ENCODE measurements at places on chromosomes 3 and 15.

DNA sequence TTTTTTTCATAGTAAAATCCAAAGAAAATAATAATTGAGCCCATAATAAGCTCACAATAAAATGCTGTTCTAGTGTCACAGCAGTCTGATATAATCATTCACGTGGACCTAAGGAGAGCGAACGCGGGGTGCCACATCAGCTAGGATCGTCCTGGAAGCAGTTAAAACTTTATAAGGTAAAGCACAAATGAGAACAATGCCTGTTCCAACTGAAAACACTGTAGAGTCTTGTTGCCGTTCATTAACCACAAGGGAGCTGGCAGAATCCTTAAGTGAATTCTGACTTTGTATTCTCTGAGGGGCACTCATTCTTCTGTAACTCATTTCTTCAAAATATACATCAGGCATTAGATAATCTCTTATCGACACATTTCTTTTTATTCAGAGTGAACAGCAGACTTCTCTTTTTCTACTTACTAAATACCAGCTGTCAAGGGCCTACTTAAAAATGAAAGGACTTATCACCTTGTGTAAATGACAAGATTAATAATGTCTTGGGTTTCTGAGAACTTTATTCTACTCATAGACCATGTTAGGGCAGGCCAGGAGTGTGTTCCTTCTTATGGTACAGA is 524.6 kb downstream of the MECOM start:
- no peak for DNase-seq

DNA sequence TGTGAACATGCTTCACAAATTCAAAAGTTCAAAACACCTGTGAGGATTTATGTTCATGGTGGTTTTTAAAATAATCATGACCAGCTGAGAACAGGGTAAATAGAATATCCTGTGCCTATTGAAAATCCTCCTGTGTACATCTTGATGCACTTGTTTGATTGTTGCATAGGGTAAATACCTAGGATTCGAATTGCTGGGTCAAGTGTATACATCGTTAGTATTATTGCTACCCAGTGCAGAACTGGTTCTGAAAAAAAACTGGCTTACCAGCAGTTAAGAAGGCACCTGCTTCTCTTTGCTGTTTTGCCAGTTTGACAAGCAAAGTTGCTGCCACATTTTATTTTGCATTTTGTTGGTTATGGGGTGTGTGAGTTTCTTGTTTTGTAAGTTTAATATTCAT is 272.6 kb downstream of the CLSTN2 start:
- no peak for DNase-seq

- no peak for DNase-seq
Measured at GRCh38 chr15:35182841-35183479, 97.9 kb upstream of the NANOGP8 start.

DNA sequence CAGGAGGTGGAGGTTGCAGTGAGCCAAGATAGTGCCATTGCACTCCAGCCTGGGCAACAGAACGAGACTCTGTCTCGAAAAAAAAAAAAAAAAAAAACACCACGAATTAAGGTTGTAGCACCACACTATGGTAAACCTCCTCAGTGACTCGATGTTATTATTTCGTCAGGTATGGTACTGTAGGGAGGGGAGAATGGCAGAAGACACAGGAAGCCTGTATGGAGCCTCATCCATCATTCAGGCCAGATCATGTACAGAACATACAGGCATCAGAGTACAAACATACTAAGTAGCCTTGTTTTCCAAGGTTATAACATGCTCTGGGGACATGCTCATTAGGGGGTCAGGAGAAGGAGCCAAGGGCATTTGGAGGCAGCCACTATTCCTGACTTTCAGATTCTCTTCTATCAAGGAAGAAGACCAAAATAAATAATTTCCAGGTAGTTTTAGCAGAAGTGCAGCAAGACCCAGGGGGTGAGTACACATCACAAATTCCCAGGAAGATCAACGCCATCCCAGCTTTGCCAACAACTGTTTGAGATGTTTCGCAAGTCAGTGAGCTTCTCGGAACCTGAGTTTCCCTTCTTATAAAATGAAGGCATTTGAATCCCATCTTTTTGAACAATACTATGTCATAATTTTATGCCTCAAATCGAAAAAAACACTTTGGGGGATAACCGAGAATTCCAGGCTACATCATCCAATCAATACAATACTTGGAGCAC is 79.8 kb downstream of the FOXP1 start:
- peak; percentile 57 for DNase-seq

- DNase-seq: no peak
Measured at GRCh38 chr3:190305406-190305805, 16.8 kb downstream of the CLDN1 start.

DNA sequence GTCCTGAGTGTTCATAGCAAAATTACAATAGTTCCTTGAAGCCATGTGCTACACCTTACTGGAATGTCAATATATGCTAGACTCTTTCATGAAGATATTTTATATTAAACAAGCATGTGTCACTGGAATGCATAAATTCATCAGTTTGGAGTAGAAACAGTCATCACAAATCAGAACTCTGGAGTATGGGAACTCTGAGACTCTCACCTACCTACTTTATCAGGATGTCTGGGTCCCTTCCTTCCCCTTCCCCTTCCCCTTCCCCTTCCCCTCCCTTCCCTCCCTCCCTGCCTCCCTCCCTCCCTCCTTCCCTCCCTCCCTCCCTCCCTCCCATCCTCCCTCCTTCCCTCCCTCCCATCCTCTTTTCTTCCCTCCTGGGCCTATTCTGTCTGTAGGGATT is 144.7 kb upstream of the PEX5L start:
- no peak for DNase-seq

GRCh38 chr3:31433679-31433992 is 99.1 kb upstream of the STT3B start:
- no peak for DNase-seq

DNA sequence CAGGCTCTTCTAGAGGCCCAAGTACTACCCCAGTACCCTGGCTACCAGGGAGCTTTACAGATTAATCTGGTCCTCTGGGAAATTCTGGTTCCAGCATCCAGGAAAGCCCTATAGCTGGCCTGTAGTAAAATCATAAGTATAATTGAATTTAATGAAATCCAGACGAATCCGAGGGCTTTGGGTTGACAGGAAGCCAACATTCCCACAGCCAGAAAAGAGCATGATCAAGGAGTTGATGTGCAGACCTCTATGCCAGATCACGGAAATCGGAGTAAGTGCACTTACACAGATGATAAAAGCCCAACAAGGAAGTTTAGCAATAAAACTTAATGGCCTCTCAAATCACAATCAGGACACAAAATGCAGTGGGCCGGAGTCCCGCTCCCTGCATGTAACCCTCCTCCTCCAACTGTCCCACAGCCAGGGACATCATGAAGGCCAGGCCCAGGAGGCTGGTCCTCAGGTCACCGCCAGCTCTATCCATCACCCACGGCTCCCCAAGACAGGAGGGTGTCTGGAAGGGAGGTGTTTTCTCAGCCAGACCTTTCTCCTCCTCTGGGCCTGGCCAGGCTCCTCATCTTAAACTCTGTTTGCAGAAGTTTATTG is 62.8 kb upstream of the SEC22A start:
- no peak for DNase-seq

- peak; percentile 39 for DNase-seq
Measured at GRCh38 chr3:105827959-105828358, 40.9 kb downstream of the CBLB start.

GRCh38 chr3:30605706-30606300 is 598 bp upstream of the TGFBR2 start:
- no peak for DNase-seq

DNA sequence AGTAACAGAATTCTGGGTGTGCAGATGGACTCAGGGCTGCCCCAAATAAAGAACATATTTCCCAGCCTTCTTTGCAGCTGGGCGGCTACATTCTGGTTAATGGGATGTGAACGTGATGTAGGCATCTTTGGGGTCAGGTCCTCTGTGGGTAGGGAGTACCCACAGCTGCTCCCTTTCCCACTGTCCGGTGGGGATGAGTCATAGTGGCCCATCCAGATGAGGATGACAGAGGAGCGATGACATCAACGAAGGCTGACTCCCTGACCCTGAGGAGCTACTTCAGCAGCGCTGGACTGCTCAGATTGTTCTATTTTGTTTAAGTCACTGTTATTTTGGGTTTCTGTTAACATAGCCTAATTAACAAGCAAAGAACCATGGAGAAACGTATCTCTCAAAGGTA is 38.0 kb downstream of the SRPRB start:
- no peak for DNase-seq

DNA sequence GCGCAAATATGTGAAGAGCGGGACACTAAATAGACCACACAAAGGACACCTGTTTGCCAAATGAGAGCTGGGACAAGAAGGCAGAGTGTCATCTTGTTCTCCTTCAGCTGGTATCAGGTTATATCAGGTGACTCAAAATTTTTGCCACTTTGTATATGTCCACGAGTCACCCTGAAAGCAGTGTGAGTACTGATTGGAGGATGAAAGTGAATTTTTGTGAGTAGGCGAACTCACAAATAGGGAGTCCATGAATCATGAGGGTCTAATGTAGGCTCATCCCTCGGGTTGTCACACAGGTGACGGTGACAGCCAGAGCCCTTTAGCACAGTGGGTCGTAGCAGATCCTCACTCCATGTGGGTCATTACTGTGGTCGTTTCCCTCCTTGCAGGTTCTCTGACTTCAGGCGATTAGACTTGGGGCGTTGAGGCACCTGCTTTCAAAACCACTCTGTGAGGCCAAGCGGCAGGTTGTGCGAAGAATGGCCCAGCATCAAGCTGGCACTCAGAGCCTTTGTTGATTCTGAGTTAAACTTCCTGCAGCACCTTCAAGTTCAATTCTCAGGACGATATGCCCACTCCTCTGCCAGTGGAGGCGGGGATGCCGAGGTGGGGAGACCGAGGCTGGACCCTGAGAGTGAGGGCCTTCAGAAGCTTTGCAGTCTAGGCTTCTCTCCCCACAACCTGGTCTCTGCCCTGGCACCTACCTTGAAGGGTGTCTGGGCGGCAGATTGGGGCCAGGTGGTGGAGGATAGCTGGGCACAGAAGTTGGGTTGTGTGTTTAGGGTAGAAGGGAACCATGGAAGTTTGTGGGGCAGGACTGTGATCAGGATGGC is 173.8 kb downstream of the SMAD6 start:
- DNase-seq: no peak

DNA sequence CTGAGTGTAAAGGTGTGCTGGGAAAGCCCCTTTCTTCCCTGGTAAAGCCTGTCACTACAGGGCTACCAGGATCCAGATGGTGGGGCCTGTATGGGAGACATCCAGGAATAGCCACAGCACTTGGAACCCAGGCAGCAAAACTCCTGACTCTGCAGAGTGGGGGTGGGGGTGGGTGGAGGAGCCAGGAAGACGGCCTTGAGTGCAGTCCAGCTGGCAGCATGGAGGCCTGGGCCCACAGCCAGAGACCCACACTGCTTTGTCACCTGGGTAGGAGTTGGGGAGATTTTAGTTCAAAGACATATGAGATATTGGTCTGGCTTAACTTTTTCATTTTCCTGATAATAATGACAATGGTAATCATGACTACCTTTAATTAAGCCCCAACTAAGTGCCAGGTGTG is 116.7 kb upstream of the MRPS22 start:
- DNase-seq: no peak

DNA sequence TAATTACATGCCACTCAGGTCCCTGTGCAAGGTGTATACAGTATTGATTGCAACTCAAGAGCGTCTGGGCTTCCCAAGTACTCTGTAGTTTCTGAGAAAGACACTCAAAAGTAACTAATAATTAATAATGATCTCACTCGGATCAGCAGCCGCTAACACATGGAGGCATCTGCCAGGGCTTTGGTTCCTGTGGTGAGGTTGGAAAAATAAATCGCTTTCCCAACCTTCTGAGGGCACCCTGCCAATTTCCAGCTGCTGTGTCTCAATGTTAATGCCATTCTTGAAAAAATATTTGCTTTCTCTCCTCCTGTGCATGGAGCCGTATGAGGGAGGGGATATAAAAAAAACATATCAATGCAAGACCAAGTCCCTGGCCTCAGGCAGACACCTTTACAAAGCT is 116.5 kb upstream of the SLC2A2 start:
- DNase-seq: peak; percentile 35

GRCh38 chr3:180063783-180064182 is 27.0 kb upstream of the PEX5L start:
- DNase-seq: no peak

DNA sequence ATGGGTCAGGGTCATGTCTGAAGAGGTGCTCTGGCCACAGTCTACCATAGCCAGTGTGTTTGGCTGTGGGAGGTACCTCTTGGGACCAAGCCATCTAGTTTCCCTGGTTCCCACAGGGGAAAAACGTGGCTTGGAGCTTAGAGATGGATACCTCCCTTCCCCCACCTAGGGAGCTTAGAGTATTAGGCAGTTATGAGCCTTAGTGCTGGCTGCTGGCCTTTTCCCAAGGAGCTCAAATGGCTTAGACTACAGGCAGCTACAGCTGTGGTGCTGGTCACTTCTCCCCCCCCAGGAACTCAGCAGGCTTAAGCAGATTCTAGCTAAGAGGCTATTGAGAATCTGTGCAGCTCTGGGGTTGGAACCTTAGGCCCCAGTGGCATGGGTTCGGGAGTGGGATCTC is 591.2 kb downstream of the NSUN3 start:
- DNase-seq: no peak

DNA sequence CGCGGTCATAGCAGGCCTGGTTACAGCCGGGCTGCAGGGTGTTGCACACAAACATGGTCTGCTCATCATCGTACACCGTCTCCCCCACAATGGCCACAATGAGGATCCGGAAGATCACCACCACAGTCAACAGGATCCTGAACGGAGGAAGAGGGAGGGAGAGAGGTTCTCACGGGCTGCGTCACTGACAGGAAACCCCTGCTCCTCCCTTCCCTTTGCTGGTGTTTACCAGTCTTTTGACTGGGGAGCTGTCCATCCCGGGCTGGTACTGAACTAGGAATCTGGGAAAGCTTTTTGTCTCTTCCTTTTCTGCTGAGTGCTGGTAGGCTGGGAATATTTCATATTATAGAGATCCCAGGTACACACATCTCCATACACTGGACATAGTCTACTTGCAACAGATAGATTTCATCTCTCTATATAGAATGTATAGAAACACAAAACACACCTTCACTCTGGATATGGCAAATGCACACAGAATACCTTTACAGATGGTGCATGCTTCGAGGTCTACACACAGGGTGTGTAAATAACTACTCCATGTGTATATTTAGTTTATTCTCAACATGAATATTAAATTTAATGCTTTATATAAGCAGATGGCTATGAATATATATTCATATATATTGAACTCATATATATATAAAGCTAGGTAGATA is 1.4 kb downstream of the GJD2 start:
- no peak for DNase-seq
